Jurkat, Clone E6-1 (cell line): ENCODE measurements at places on chromosomes 13 and 19.

- no peak for DNase-seq
Measured at GRCh38 chr13:103883164-103883563, 816.9 kb upstream of the SLC10A2 start.

- no peak for DNase-seq
Measured at GRCh38 chr19:20165971-20166592, 932 bp upstream of the ZNF486 start.

DNA sequence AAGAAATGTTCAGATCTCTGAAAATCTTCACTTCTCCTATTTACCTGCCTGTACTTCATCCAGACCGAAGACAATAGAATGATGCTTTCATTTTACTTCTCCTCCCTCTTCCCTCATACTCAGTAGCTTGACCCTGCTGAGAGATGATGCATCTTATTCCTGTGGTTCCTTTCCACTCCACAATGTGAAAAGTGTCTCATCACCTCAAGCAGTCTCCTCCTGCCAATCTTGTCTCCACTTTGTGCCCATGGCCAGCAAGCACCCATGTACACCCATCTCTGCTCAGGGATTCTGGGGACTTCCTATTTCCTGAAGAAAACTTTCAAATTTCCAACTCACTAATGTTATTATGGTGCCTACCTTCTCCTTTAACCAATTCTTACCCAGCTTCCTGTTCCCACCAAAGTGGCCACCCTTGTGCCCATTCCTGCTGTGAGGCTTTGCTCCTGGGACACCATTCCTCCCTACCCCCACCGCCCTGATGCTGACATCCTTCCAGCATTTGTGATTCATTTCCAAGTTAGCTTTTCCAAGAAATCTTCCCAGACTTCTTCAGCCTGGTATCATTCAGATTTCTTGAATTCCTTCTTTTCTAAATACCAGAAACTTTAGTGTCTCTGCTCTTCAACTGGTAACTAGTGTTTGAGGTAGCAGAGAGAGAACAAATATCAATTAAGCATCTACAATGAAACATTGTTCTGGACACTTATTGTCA lies 212.5 kb downstream of the POSTN start:
- DNase-seq, result no peak

DNA sequence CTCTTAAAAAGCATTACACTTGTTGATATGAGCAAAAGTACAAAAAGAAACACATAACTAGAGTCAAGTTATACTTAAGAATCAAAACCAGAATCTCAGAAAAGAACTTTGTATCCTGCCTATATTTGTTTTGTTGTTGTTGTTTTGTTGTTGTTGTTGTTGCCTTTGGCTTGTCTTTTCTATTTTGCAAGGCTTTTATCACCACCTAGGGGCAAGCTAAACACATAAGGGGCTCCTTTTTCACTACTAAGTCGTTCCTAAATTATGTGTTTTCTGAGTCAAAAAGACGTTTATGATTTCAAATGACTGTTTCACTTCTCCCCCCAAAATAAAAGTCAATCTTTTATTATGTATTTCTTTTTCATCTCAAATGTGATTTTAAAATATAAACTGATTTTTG lies 250.2 kb downstream of the RBM26 start:
- no peak for DNase-seq

DNA sequence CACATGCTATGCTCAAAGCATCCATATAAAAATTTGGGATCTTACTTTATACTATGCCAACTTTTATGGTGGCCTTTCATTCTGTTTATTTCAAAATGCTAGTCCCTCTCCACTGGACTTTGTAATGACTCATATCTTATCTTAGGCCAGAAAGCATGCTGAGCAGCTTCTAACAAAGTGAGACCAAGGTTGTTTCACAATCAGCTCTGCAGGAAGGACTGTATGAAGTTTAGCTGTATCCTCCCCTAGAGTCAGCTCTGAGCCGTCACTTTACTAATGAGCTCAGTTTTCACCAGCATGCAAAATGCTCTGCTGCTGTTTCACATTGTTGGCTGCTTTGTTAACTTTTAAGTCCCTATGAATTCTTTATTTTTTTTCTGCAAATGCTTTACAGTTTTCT lies 1608.8 kb downstream of the OLFM4 start:
- DNase-seq, result no peak

DNA sequence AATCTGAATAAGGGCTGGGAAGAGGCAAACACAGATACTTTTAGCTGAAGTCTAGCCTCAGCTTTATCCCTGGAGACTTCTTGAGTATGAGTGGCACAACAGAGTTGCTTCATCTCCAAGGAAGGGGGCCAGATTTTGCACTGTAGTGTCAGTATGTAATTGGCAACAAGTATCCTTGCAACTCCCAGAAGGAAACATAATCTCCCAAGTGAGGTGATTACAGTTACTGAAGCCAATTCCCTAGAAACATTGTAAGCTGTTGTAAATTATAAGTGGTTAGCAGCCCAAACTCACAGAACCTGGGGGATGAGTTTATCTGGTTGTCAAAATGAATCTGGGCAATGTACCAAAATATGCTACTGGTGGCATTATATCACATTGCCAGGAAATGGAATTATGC lies 2065.7 kb upstream of the PCDH20 start:
- DNase-seq, result no peak

DNA sequence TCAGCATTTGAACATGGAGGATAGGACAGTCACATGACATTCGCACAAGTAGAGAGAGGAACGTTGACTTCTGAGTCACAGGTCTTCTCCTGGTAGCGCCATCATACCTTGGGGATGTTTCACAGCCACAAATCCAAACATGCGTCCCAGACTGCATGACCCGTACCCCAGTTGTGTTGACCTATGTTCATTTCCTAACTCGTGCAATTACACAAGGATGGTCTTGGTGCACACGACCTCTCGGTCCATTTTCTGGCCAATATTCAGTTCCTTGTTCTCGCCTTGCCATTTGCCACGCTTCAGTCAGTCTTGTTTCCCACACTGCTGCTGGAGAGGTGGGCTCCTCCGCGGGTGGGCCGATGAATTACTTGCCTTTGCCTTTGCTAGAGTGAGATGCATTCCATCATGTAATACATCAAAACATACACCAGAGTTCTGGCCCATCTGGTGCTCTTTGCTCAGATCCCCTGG lies 87.3 kb downstream of the COL4A2 start:
- DNase-seq, result no peak

- no peak for DNase-seq
Measured at GRCh38 chr13:94251831-94252608, 227.5 kb downstream of the DCT start.

DNA sequence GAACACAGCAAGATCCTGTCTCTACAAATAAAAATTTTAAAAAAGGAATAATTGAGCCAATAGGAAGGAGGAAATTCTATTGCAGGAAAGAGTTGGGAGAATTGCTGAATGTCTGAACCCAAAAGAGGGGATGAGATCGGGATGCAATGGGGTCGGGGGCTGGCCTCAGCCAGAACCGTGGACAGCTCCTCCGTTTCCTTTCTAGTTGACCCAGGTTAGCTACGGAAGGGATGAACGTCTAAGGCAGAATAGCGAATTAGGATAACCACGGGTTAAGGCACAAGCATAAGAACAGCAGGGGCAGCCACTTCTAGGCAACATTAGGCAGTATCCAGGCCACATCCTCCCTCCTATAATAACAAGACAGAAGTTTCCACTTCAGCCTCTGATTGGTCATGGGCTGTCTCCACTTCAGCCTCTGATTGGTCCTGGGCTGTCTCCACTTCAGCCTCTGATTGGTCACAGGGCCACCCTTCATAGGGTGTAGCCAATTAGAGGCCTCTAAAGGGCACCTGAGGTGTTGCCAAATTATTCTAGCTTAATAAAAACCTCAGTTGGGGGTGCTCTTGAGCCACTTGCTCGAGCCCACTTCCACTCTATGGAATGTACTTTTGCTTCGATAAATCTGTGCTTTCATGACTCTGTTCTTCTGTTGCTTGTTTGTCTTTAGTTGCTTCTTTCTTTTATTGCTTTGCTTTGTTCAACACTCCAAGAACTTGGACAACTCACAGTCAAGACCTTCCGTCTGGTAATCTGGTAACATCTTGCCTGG lies 24.9 kb upstream of the TPM4 start:
- DNase-seq, result peak; percentile 79

GRCh38 chr19:35718345-35719041 lies 690 bp downstream of the KMT2B start:
- no peak for DNase-seq

DNA sequence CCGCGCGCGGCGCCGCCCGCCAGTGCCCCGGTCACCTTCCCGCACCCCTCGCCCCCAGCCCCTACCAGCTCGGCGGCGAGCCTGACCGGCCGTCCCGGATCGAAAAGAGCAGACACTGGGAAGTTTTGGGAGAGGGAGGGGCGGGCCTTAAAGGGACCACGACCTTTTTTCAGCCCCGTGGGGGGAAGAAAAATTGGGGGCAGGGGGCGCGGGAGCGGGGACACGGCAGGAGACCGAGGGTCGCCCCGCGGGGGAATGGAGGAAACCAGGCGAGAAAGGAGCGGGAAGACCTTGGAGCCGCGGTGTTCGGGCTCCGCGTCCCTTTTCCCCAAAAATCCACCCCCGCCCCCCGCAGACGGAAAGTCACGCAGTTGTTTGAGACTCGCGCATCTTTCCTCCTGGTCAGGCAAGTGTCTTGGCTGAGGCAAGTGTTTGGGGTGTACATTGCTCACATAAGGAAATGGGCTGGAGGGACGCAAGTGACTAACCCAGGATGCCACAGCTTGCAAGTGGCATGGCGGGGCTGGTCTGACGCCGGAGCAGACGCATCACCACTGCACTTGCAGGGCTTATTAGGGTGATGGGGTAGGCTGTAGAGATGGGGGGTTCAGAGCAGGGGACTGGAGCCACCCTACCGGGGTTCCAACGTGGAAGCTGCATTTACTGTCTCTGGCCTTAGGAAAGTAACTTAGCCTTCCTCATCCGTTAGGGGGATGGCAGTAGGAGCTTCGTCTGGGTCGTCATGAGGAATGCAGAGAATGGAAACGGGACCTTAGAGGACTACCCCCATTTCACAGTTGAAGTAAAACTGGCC lies 2.7 kb upstream of the HNRNPL start:
- DNase-seq, result no peak

DNA sequence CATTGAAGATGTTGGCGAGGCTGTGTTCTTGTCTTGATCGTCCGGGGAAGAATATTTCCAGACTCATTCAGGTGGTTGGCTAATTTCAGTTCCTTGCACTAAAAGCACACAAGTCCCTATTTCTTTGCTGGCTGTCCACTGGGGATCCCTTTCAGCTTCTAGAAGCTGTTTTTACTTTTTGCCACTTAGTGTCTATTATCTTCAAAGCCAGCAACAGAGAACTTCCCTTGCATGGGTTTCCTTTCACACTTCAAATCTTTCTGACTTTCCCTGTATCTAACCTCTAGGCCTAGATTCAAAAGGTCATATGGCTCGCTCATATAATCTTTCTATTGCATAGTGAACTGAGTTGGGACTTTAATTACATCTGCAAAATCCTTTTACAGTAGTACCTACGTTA lies 215.3 kb upstream of the PCDH9 start:
- no peak for DNase-seq

DNA sequence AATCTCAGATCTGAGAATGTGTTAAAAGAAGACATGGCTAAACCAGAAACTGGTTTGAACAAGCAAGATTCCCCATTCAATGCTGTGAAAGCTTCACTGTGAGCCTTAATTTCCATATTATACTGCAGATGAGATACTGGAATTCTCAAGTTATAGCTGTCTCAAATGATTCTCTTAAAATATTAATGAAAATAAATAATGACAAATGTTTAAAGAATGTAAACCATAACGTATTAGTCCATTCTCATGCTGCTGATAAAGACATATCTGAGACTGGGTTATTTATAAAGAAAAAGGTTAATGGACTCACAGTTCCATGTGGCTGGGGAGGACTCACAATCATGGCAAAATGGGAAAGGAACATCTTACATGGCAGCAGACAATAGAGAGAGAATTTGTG lies 667.8 kb downstream of the SLITRK1 start:
- DNase-seq, result no peak

DNA sequence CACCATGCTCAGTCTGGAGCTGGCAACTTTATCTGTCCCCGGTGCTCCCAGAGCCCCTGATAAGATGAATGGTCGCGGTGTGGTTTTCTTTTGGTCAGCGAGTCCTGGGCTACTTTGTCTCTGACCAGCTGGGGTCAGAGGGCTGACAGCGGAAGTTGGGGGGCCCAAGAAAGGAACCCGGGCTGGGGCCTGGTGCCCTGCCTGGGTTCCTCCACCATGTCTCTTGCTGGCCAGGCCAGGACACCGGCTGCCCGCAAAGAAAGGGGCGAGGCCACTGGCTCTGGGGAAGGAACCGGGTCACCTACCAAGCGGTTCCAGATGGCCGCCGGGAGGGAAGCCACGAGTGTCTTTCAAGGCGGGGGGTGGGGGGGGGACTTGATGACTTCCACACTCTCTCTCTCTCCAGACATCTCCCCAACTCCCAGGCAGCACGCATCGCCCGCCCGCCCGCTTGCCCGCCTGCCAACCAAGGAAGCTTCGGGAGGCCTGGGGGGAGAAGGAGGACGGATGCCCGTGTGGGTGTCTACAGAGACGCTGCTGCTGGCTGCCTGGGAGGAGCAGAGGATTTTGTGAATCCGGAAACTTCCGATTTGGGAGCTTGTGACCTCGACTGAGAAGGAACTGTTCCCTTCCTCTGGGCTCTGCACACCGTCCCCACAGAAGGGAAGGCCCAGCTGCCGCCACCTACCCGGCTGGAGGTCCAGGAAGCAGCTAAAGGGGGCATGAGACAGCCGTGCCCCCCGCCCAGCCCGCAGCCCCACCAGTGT lies 1.1 kb downstream of the PIP5K1C start:
- no peak for DNase-seq

GRCh38 chr13:77530875-77531274 lies 4.6 kb upstream of the SCEL start:
- no peak for DNase-seq

DNA sequence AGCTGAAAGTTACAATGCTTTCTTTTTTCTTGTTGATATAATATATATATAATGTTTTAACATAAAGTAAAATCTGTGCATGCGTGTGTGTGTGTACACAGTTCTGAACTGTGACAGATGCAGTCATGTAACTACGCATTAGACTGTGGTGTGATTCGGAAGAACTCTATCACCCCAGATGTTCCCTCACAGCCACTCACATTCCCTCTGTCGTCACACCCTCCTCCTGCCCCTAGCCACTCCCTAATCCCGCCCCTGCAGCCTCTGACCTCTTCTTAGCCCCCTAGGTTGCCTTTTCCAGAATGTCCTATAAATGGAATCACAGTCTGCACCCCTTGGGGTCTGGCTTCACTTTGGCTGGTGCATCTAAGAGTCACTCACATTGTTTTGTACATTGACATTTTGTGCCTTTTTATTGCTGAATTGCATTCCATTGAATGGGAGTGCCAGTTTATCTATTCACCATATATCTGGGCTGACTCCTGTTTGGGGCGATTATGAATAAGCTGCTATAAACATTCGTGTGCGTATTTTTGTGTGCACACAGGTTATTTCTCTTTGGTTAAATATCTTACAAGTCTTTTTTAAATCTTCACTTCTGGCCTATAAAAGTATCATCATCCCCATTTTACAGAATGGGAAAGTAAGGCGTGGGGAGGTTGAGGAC lies 20.4 kb downstream of the DHRS12 start:
- no peak for DNase-seq
